GM12878 (cell line): ENCODE measurements at places on chromosomes 7 and 10.

DNA sequence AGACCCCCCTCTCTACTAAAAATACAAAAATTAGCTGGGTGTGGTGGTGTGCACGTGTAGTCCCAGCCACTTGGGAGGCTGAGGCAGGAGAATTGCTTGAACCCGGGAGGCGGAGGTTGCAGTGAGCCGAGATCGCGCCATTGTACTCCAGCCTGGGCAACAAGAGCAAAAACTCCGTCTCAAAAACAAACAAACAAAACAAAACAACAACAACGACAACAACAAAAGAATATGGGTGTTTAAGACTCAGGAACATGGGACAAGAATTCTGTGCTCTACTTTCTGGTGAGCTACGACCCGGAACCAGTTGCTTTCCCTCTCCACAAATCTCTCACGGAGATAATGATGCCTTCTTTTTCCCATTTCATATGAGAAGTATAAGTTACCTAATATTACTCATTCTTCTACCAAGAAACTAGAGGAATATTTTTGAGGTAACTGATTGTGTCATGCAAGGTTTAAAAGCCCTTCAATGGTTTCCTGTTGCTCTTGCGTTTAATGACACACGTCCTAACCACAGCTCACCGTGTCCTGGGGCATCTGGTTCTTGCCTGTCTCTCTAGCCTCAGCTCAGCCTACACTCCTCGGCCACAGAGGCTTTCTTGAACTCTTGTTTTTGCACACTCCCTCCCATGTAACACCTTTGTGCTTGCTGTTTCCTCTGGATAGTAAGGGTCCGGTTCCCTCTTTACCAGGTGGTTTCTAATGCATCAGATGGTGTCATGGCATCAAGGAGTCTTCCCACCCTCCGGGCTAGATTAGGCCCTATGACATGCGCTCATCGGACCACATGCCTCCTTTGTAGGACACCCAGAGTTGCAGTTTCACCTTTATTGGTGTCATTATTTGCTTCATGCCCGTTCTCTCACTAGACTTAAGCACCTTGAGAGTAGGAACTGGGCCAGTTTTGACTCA, 67.5 kb downstream of the PFKFB3 start:
- DNase-seq: peak; percentile 55

- no peak for DNase-seq
Measured at GRCh38 chr10:37789590-37789989, 67.8 kb downstream of the ZNF248 start.

- no peak for DNase-seq
Measured at GRCh38 chr10:29434111-29434510, 145.2 kb downstream of the LYZL1 start.

GRCh38 chr10:92544296-92544695, 29.6 kb downstream of the IDE start:
- DNase-seq: peak; percentile 35
